ENCODE measurements at places on chromosomes 13 and 19.
A peak's percentile ranks its signal among the peaks of the same experiment; 100 is the strongest.

DNA sequence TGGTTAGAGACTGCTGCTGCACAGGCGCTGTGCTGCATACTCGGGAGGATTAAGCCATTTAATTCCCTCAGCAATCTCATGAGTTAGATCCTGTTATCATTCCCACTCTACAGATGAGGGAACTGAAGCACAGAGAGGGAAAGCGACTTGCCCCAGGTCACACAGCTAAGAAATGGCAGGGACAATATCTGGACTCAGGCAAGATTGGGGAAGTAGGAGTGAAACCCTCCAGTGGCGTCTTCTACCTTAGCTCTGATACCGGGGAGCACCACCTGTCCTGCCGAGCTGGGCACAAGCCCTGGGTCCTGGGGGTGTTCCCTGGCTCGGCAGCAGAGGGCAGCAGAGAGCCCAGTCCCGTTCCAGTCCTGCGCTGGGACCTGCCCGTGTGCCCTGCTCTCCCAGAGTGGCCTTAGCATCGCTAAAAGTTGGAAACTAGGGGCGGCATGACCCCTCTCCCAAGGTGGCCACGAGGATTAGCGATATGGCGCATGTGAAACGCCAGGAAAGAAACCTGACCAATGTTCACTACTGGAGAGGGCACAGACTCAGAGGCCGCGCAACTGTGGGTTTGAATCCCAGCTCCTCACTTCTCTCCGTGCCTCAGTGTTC lies 20.5 kb downstream of the CYTH2 start:
- DNase-seq, result peak; percentile 73

- no peak for DNase-seq
These were observed 4.0 kb upstream of the RB1 start for GRCh38 chr13:48299591-48299990.

GRCh38 chr19:799076-799881 lies 2.0 kb downstream of the PTBP1 start:
- no peak for DNase-seq

GRCh38 chr19:5106971-5107370 lies 138.1 kb downstream of the KDM4B start:
- DNase-seq, result no peak

- DNase-seq, result no peak
These were observed 63.4 kb downstream of the EFNB2 start for GRCh38 chr13:106471957-106472543.

- no peak for DNase-seq
These were observed 20.4 kb downstream of the PROZ start for GRCh38 chr13:113178896-113179167.

GRCh38 chr19:7063764-7064418 lies 5.4 kb upstream of the MBD3L3 start:
- no peak for DNase-seq

GRCh38 chr19:30602661-30603350 lies 230.6 kb downstream of the ZNF536 start:
- DNase-seq, result no peak

DNA sequence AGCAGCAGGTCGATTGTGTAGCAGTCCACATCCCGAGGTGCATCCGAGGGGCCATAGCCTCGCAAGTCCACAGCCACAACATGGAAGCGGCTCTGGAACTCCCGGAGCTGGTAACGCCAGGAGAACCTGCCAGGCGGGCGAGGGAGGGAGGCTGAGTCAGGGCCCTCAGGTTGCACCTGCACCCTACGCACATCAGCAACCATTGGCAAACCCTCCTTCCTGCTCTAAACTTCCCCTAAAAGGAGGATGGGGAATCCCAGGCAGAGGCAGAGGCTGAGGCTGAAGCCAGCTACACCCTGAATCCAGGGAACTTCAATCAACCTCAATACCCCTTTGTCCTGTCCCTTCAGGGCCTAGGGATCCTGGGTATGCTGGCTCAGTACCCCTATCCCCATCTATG lies 977 bp downstream of the EPHX3 start:
- DNase-seq, result no peak

GRCh38 chr13:112056284-112056727 lies 10.6 kb upstream of the SOX1 start:
- DNase-seq, result no peak

DNA sequence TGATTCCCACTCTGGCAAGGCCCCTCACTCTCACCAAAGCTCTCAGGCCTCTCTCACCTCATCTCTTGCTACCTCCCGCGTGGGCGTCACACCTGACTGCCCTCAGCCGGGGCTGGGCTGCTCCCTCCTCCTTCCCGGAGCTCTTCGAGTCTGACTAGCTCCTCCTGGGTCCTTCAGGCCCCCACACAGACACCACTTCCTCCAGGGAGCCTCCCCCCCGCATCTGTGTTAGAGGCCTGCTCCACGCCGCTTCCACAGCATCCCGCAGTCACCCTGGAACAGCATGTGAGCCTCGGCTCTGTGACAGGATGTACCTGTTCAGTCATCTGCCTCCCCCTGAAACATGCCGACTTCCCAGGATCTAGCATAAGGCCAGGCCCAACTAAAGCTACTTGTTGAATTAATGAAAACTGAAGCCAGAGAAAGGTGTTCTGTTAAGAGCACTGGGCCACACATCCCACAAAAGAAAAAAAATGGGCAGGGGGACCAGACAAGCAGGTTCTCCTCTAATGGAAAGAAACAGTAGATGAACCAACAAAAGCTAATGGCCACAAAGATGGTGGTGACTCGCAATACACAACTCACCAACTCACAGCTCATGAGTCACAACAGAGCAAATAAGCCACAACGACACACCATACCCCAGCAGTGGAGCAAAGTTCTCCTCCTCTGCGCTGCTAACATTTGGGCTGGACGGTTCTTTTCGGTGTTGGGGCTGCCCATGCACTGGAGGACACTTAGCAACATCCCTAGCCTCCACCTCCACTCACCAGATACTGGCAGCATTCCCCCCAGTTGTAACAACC lies 3.0 kb downstream of the PPP6R1 start:
- DNase-seq, result peak; percentile 76

DNA sequence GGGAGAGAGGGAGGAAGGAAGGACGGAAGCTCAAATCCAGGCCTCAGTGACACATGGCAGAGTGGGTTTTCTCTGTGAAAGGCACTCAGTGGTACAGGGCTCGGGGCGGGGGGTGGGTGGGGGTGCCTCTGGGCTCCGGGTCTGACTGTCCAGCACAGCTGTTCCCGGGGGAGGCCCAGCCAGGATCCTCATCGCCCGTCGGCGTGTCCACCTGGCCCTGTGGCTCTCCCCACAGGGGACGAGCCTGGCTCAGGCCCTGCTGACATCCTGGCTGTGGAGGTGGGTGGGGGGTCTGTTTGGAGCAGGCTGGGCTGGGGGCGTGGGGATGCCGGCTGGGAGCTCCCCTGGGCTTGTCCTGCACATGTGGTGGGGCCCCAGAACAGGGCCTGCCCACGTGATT lies 18.2 kb upstream of the MATK start:
- no peak for DNase-seq

DNA sequence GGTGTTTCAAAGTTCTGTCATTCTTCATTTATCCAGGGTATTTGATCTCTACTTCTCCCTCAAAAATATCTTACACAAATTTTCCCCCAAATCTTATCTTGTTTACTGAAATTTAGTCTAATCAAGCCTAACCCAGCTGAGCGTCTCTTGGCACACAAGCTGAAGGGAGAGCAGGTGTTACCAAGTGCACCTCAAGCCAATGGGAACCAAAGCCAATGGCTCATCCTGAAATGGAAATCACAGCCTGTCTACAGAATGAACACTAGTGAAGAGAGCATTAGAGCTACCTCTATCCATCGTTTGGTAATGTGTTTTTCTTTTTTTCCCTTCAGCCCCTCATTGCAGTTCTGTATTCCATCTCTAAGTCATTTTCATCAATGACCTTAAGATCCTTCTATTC lies 1350.8 kb downstream of the OLFM4 start:
- no peak for DNase-seq

GRCh38 chr19:10899151-10899653 lies 27.8 kb downstream of the CARM1 start:
- no peak for DNase-seq

- DNase-seq, result no peak
These were observed 3.4 kb downstream of the EFNA2 start for GRCh38 chr19:1288833-1289685.

- DNase-seq, result no peak
These were observed 6.2 kb downstream of the RPL28 start for GRCh38 chr19:55391702-55392615.

DNA sequence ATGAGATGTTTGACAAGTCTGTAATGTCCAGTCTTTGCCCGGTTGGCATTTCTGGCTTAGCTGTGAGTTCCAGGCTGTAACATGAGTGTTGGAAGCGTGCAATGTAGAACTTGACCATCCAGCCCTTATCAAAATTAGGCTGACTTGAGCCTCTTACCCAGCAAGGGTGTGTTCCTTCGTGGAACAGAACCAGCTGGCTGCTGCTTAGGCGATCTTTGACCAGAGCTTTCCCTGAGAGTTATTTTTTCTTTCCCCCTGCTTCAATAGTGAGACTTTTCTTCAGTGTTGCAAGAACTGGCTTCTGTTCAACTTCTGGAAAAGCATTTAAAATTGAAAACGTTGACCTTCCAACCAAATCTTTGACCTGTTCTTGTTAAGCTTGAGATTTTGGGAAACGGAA lies 6.5 kb downstream of the TNFSF13B start:
- DNase-seq, result no peak

- DNase-seq, result no peak
These were observed 193.5 kb downstream of the ZNF536 start for GRCh38 chr19:30565636-30566035.

DNA sequence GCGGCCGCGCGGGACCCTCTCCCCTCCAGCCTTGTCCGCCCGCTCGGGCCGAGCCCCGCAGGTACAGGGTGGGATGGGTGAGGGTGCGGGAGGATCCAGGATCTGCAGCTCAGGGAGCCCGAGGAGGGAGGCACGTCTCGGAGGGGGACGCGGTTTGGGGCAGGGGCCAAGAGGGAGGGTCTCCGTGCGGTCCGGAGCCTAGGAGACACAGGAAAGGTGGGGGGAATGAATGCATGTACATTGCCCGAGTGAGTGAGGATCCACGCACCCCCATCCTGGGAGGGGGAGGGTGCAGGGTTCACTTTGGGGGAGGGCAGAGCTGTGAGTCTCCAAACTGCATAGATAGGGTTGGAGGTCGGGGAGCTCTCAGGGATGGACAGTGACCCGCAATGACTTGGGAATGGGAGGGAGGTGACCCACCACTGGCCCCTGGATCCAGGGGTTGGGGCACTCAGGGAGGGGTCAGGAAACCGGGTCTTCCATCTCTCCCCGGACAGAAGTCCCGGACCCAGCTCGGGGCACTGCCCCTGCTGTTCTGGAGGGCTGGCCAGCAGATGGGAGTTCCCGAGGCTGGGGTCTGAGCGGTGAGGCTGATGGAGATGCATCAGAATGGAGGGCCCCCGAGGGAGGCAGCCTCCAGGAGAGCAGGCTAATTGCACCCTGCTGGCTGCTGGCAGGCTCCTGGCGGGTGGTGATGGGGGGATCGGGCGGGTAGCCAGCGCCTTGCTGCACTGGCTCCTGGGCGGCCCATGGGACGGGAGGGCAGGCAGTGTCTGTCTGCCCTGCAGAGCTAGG lies 547 bp downstream of the KCNN1 start:
- DNase-seq, result no peak

DNA sequence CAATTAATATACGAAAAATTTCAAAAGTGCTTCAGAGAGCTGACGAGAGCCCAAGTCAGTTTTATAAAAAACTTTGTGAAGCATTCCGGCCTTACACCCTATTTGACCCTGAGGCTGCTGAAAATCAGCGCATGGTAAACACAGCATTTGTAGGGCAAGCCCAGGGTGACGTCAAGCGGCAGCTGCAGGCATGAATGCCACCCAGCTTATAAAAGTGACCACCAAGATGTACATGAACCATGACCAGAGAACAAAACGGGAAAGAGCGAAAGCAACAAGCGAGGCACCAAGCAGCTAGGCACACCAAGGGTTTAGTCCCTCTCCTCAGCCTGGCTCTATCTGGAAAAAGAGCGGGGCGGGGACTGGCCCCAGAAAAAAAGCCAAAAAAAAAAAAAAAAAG lies 6.0 kb downstream of the SIGLEC11 start:
- no peak for DNase-seq

DNA sequence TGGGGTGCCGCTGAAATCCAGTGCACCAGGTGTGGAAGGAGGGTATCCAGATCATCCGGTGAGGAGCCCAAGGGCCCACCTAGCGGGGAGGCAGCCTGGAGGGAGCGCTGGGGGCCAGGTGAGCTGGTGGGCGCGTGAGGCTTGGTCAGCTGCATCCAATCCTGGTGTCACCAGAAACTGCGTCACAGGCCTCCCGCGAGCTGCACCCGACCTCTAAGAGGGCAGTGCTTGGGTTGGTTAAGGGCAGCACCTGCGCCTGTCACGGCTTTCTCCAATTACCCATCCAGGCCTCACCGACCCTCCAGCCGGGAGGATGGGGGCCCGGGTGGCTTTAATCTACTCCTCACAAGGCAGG lies 284 bp downstream of the RNF17 start:
- DNase-seq, result no peak

GRCh38 chr13:51347099-51347498 lies 7.6 kb downstream of the SERPINE3 start:
- DNase-seq, result no peak

GRCh38 chr13:39672378-39673132 lies 17.1 kb downstream of the COG6 start:
- DNase-seq, result no peak

DNA sequence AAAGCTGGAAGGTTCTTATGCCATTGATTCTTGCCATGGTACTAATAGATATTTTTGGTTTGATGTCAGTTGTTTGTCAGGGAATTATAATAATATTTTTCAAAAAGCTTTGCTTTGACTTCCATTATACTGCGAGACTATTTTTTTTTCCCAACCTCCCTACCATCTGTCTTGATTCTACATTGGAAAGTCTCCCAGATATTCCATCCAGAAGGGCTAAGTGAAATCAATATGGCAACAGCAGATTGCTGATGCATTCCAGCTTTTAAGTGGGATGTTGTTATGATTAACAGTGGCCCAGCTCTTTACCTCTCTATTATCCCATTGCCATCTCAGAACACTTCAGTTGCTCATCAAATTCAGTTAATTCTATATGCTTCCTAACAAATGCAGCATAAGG lies 247.4 kb downstream of the OXGR1 start:
- no peak for DNase-seq

DNA sequence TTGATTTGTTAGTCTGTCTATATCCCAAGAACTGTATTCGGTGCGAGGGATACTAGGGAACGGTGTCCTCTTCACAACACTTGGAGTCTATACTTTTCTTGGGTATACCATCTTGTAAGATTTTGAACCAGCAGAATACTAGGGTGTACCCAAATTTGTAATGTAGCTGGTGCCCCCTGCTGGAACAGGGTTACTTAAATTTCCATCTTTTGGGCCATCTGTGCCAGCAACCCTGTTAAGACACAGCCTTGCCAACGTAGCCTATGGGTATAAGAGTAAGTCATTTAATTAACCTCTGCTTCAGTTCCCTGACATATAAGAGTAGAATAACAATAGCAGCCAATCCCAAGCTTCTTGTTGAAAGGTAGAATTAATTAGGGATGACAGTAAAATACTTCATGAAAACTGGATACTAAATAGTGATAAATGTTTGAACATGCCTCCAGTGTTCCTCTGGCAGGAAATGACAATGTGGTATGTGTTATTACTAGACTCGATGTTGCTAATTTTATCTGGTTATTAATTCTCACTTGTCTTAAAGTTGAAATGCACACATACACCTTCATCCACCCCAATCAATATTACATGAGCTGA lies 607.6 kb downstream of the FGF9 start:
- DNase-seq, result peak; percentile 52

GRCh38 chr13:84413016-84413415 lies 530.7 kb upstream of the SLITRK1 start:
- DNase-seq, result no peak
